ENCODE measurements at places on chromosomes 12 and 14.

DNA sequence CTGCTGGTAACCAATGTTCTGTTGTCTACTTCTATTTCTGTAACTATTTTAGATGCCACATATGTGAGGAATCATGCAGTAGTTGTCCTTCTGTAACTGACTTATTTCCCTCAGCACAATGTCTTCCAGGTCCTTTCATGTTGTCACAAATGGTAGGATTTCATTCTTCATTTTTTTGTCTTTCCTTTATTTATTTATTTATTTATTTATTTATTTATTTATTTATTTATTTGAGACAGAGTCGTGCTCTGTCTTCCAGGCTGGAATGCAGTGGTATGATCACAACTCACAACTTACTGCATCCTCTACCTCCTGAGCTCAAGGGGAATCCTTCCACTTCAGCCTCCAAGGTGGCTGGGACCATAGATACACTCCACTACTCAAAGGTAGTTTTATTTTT is 288.2 kb downstream of the PPFIA2 start:
- no peak for DNase-seq

DNA sequence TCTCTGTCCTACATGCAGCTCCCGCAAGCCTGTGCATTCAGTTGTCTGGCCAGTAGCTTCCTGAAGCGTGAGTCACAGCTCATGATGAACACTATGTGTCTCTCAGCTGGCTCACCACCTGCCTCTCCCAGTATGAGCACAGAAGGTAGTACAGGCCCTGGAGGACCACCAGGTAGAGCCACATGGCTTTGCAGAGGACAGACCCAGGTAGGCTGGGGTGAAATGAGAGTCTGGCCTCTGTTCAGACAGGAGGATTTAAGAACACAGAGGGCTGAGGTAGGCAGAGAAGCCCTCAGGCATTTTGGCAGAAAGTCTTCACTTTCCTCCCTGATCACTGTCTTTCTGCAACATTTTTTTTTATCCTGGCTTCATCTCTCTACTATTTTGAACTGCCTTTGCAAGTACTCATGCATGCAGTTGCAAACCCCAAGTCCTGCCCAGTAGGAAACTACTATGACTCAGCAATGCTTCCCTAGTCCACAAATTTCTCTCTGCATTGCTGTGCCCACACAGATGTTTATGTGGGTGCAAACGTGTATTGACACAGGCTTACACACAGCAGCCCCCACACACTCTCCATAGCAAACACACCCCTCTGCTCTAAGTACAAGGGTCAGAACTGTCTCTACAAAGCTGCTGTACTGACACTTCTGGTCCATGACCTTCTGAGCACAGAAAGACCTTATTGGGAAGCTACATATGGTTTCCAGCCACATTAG is 7.2 kb upstream of the SDR9C7 start:
- no peak for DNase-seq

- no peak for DNase-seq
Observed at GRCh38 chr12:93547778-93548177, 24.7 kb upstream of the SOCS2 start.

DNA sequence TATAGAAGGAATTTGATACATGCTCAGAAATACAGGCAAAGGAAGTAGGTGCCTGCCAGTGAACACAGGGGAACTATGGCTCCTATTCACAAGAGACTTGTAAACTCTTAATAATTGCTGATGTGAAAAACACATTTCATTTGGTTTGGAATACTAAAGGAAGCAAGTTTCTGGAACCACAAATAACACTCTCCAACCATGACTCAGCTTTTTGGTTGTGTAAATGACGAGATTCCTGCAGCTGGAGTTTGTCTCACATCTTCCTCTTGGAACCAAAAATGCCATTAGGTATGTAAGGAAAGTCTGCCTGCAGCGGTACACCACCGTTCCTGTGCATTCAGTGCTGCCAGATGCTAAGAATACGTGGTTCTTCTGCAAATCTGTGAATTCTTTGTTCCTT is 4.5 kb upstream of the OR11H6 start:
- DNase-seq: no peak

DNA sequence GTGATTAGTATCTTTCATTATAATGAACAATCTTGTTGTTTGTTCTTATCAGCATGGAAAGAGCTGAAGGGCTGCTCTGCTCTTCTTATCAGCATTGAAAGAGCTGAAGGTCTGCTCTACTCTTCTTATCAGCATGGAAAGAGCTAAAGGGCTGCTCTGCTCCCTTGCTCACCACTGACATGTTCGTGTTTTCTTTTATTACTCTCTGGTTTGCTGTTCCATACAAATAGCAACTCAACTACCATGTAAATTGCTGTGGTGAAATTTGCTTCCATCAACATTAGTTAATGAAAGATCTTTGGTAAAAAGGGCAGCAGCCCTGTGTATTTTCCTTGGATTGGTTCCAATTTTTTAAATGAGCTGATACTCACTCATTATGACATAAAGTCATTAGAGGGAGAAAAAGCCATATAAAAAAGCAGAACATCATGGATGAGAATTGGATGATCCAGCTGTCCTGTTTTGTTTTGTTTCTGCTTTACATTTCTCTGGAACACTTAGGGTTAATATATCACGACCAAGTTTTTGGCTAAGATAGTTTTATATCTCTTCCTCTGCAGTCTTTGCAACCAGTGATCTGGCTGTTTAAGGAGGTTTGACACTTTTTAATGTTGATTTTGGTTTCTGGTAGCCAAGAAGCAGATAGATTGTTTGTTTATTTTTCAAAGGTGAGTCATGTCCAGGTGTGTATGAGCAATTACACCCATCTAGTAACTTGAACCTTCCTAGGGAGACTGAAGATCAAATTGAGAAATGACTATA is 356.6 kb downstream of the CEP128 start:
- DNase-seq: no peak

All from activated naive CD8-positive, alpha-beta T cell treated with anti-CD3 and anti-CD28 coated beads for 36 hours (primary cell).